NCI-H446 treated with DMSO at 0.1 percent for 48 hours (cell line): ENCODE measurements at places on chromosomes 12 and 14.

GRCh38 chr14:50397390-50398188 is 908 bp upstream of the CDKL1 start:
- peak; percentile 45 for DNase-seq

GRCh38 chr12:50784501-50784900 is 20.6 kb downstream of the ATF1 start:
- DNase-seq: no peak

GRCh38 chr14:72649603-72650227 is 244.2 kb downstream of the DPF3 start:
- DNase-seq: no peak

DNA sequence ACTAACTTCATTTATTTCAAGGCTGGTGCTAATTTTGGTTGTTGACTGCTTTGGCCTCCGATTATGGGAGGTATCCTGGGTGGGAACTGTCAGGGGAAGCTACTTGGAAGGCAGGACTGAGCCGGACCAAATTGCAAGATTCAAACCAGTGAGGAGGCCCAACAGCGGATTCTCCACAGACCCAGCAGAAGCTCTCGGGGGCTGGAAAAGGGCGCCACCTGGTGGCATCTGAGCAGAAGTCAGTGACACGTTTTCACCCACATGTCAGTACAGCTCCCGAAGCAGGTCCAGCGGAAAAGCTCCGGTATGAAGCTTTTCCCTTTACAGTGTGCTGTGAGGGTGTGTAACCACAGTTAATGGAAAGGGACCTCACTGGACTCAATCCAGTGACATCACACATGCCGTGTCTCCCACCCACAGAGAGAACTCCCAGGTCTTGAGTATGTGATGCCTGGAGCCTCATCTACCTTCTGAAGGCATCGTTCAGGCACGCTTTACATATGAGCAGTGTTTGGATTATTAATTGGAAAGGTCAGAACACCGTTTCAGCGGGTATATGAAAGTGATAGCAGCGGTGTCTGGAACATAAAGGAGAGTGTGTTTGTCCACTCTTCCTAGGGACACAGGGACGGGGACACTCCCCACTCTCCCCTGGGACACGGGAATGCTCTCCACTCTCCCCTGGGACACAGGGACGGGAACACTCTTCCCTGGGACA is 3.6 kb upstream of the P2RX2 start:
- DNase-seq: peak; percentile 49

GRCh38 chr14:105375635-105376057 is 22.7 kb upstream of the TEX22 start:
- DNase-seq: no peak

- peak; percentile 94 for DNase-seq
Observed at GRCh38 chr14:53741479-53742232, 215.0 kb downstream of the BMP4 start.

GRCh38 chr14:105092171-105093037 is 27.2 kb upstream of the GPR132 start:
- no peak for DNase-seq

DNA sequence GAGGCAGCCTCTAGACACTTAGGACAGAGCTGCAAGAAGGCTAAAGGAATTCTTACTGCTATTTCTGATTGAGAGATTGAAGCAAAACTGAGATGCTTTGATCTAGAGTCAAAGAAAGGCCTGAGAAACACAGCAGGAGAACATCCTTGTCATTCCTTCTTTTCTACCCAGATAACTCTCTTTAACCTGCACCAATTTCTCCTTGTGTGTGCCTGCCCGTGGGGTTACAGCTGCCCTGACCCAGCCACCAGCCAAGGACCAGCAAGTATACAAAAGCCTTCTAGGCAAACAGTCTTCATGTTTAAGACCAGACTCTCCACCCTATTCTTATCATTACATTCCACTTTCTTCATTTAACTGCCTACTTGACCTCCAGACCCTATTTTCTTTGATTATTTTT is 81.7 kb upstream of the PRB2 start:
- no peak for DNase-seq

- no peak for DNase-seq
Observed at GRCh38 chr12:2014231-2014630, 10.0 kb upstream of the DCP1B start.

- DNase-seq: no peak
Observed at GRCh38 chr12:41287500-41288141, 99.5 kb downstream of the PDZRN4 start.

- no peak for DNase-seq
Observed at GRCh38 chr12:68119724-68120211, 39.8 kb downstream of the IFNG start.

GRCh38 chr12:40011775-40012129 is 94.1 kb downstream of the SLC2A13 start:
- DNase-seq: no peak

GRCh38 chr14:49546766-49547165 is 39.4 kb downstream of the RPS29 start:
- DNase-seq: no peak

DNA sequence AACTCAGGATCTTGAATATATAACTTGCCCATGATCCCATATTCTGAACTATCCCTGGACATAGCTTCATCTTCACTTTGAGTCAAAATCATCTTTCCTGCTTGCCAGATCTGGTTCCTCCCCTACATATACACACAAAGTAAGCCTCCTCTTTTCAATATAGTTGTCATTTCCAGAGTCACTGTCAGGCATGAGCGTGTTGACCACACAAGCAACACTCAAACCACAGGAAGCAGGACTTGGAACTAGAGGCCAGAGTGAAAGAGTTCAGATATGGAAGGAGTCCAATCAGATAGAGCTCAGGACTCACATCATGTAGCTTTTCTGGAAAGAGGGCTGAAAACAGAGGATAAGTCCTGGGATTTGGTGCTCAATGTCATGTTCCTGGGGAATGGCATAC is 1140.6 kb downstream of the BCL11B start:
- DNase-seq: no peak

DNA sequence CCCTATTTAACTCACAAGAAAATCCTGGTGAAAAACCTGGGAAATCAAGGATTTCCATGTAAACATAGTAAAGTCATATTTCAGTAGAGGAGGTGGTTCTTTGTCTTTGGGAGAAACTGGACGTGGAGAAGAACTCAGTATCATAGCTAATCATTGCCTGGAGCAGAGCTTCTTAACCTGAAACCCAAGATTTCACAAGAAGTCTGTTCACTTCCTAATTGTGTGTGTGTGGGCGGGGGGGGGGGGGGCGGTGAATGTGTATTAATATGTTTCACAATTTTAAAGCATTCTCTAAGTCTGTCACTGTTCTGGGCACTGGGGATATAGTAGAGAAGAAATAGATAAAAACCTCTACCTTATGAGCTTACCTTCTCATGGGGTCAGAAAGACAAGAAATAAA is 96.7 kb upstream of the PPP4R3A start:
- no peak for DNase-seq

DNA sequence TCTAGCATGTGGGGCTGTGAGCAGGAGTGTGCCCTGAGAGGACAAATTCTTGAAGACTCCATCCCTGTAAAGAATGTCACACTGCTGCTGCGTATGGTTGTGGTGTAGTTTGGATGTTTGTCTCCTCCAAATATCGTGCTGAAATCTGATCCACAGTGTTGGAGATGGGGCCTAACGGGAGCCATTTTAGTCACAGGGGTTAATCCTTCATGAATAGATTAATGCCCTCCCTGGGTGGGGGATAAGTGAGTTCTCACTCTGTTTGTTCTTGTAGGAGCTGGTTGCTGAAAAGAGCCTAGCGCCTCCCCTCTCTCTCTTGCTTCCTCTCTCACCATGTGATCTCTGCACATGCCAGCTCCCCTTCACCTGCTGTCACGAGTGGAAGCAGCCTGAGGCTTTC is 94.5 kb upstream of the VASH1 start:
- no peak for DNase-seq

DNA sequence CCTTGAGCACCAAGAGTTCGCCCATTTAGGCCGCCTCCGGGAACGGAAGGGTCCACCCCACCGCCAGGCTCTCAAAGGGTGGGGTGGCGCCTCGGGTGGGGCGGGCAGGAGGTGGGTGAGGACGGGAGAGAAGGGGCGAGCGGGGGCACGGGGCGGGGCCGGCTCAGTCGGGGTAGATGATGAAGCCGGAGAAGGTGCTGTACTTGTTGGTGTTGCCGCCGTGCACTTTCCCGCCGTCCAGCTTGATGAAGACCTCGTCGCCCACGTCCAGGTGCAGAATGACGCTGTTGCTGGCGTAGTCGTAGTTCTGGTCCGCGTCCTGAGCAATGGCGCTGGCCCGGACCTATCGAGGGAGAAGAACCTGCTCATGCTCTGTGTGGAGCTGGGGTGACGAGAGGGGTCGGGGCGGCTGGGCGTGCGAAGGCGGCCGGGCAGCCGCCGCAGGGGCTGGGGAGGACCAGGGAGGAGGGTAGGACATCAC is 4.1 kb downstream of the C1QL4 start:
- no peak for DNase-seq

- no peak for DNase-seq
Observed at GRCh38 chr12:110920324-110920910, at the start of gene MYL2. MYL2 (minus strand) TSS chr12:110920579; CDS start chr12:110920529, 50 bp downstream.

GRCh38 chr14:78566859-78567172 is 396.6 kb downstream of the NRXN3 start:
- DNase-seq: no peak

DNA sequence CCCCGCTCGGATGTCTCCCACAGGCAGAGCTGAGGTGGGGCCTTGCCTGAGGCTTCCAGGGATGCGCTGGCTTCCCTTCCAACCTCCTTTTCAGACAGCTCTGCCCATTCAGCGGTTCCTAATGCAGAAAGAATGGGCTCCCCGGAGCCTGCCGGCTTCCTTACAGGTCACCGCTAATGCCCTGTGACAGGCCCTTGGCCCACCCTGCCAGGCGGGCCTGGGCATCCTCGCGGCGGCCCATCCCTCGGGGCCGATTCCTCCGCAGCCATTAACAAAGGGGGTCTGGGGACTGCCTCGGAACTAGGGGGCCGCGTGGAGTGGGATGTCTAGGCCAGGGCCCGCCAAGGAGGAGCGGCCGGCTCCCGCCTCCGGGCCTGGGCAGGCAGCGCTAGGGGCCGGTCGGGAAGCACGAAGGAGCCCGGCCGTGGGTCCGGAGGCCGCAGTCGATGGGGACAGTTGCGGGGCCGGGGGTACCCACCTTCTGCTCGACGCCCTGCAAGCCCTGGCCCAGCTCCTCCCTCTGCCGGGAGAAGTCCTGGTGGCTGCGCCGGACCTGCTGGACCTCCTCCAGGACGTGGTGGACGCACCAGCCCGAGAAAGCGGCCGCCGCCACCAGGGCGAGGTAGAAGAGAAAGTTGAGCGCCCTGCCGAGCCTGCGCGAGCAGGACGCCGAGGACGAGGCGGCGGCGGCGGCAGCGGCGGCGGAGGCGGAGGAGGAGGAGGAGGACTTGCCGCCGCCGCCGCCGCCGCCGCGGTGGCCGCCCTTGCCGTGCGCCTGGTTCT is 738 bp downstream of the CKAP4 start:
- no peak for DNase-seq

DNA sequence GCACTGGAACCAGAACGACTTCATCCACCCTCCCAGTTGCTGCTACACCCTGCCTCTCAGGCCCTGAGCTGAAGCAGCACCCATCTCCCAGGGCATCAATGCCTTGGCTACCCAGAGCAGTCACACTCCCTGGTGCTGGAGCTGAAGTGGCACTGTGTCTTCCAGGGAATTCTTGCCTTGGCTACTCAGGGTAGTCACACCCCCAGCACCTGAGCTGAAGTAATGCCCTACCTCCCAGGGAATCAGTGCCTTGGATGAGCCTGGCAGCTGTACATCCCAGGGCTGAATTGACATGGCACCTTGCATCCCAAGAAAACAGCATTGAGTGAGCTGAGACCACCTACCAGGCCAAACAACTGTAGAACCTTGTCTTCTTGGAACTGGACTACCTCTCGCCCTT is 41.2 kb upstream of the TSPAN11 start:
- DNase-seq: no peak

- DNase-seq: no peak
Observed at GRCh38 chr12:69688021-69688420, 11.1 kb downstream of the BEST3 start.

- no peak for DNase-seq
Observed at GRCh38 chr14:103854822-103855733, 7.7 kb upstream of the PPP1R13B start.

DNA sequence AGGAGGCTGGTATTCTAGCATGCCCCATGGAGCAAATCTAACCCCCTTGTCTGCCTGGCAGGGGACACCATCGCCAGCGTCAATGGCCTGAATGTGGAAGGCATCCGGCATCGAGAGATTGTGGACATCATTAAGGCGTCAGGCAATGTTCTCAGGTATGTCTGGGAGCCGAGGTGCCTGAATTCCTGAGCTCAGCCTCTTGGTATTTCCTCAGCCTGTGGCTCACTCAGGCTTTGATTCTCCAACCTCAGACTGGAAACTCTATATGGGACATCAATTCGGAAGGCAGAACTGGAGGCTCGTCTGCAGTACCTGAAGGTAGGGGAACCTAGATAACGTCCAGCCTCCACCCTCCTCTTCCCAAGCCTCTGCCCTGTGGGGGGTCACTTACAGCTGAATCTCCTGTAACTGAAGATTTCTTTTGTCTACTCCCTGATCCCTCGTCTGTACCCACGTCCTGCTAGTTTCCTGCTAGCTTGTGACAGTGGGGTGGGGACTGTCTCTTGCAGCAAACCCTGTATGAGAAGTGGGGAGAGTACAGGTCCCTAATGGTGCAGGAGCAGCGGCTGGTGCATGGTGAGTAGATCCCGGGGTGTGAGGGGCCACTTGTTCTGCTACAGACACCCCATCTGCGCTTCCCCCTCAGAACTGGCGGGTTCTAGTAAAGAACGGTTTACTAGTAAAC is 7.0 kb downstream of the TAMALIN start:
- DNase-seq: no peak

DNA sequence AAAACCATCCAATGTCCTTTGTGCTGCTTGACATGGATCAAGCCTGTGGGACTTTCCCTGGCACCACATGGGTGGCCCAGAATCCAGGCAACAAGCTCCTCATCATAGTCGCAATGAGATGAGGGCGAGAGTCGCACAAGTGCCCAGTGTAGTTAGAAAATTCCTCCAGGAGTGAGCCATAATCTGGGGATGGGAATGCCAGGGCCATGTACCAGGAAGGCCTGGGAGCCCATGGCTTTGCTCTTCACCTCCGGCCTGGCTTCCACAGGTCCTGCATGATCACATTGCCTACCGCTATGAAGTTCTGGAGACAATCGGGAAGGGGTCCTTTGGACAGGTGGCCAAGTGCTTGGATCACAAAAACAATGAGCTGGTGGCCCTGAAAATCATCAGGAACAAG is 33.9 kb downstream of the DYRK4 start:
- DNase-seq: no peak
